ENCODE measurements at places on chromosomes 4 and X.
A peak's percentile ranks its signal among the peaks of the same experiment; 100 is the strongest.

DNA sequence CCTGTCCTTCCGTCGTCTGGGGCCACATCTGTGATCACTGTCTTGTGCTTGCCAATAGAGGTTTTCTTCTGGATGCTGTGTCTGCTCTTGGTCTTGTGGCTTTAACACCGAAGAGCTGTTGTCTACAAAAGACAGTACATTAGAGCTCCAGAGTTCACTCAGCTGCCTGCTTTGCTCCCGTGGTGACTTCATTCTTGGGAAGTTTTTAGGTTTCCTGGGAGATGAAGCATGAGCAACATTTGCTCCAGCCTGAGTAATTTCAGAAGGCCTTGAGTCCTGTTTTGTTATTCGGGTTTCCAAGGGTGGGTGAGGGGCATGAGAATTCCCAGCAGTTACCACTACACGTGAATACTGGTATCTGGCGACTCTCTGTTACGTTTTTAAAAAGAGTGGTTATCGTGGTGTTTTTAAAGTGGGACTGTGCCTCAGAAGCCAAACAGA lies 189.2 kb downstream of the SHROOM3 start:
- peak; percentile 98 for DNase-seq
- peak overlapping the region; percentile 38 for H3K4me3 ChIP-seq
- H3K27ac ChIP-seq: peak overlapping the region; percentile 97
- H3K27me3 ChIP-seq: no peaks in the 10 kb centered on the region

DNA sequence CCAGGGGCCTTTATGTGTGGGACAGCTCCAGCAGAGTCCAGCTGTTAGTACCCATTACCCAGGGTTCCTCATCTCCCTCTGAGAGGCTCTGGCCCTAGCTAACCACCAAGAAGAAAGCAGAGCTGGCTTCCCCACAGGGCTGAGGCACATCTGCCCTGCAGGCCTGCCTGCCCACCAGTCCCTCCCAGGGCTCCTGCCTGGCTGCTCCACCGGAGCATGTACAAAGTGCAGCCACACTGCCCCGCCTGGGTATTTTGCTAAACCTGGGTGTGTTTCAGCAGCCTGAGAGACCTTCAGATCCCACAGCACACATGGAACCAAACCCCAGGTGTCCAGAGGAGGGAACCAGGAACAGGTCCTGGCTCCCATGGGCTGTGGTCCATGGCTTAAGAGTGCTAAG lies 500.4 kb upstream of the KLHL4 start:
- H3K4me1 ChIP-seq: no peaks in the 10 kb centered on the region
- H3K4me3 ChIP-seq: no peak overlapping the region
- H3K27me3 ChIP-seq: no peaks in the 10 kb centered on the region
- DNase-seq: no peak
- H3K27ac ChIP-seq: no peak overlapping the region

DNA sequence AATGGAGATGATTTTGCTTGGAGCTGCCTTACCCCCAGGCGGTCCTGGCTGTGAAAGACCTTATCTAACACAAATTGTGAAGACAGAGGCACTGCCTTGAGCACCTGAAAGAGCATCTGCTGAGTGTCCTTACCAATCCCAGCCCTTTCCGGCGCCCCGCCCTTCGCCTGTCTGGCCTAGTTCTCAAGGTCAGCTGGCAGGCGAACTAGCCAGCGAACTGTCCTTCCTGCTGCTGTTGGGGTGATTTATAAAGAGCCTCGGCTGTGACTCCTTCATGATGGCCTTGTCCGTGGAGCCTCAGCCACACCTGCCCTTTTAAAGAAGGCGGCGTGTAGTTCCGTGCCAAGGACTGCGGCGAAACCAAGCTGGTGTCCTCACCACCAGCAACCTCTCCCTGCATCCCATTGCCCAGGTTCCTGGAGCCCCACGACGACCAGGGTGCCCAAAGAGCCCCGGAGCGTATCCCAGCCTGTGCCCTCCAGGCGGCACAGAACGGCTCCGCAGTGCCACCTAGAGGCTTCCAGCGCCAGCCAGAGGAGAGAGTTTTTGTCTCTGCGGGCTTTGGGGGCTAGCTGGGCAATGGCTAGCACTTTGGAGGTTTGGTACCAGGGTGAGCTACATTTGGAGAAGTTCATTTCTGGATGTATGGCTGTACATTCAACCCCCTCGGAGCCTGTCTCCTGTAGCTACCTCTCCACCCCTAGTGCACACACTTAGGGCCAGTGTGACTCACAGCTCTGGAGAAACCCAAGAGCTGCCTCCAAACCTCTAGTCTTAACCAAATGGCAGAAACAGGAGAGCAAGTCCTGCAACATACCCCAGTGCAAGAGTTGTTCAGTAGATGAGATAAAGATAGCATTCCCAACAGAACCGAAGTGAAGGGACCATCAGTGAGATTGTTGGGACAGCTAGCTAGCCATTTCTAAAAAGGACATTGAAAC lies 36.8 kb upstream of the VMA21 start:
- no peak overlapping the region for H3K4me3 ChIP-seq
- H3K27ac ChIP-seq: no peak overlapping the region
- DNase-seq: no peak
- no peaks in the 10 kb centered on the region for H3K4me1 ChIP-seq

DNA sequence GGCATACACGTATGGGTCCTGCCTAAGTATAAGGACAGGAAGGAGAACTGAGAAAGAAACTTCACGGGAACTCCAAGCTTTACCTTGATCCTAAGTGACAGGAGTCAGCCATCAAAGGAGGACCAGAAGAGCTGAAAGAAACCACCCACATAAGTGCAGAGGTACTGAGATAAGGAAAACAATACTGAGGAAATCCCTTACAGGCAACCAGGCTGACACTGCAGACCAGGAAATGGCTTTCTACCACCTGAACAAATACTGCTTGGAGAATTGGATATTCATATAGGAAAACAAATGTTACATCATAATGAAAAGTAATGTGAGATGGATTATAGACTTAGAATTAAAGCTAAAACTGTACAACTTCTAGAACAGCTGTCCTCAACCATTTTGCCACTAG lies 127.0 kb downstream of the IL15 start:
- no peak for DNase-seq
- no peaks in the 10 kb centered on the region for H3K36me3 ChIP-seq
- H3K4me1 ChIP-seq: no peaks in the 10 kb centered on the region
- H3K27ac ChIP-seq: no peak overlapping the region
- H3K4me3 ChIP-seq: no peak overlapping the region
- no peaks in the 10 kb centered on the region for H3K27me3 ChIP-seq

- H3K4me1 ChIP-seq: peaks cover 5% of the 10 kb centered on the region
- no peak overlapping the region for H3K27ac ChIP-seq
- no peak overlapping the region for H3K4me3 ChIP-seq
- H3K36me3 ChIP-seq: no peaks in the 10 kb centered on the region
These were observed 31.0 kb upstream of the HTRA3 start for GRCh38 chr4:8238515-8239053.

GRCh38 chr4:124480061-124480460 lies 232.5 kb downstream of the ANKRD50 start:
- no peaks in the 10 kb centered on the region for H3K27me3 ChIP-seq
- no peak for DNase-seq

GRCh38 chr4:188987011-188987410 lies 847.8 kb downstream of the TRIML1 start:
- H3K36me3 ChIP-seq: no peaks in the 10 kb centered on the region
- DNase-seq: no peak
- no peak overlapping the region for H3K27ac ChIP-seq
- H3K4me3 ChIP-seq: no peak overlapping the region
- H3K27me3 ChIP-seq: no peaks in the 10 kb centered on the region
- peaks cover 5% of the 10 kb centered on the region for H3K4me1 ChIP-seq

- H3K27ac ChIP-seq: no peak overlapping the region
- H3K36me3 ChIP-seq: no peaks in the 10 kb centered on the region
- H3K4me3 ChIP-seq: no peak overlapping the region
- H3K27me3 ChIP-seq: no peaks in the 10 kb centered on the region
- peak; percentile 14 for DNase-seq
These were observed 202.2 kb downstream of the RAPGEF2 start for GRCh38 chr4:159305129-159305528.

GRCh38 chr4:82900066-82900410 lies 497 bp upstream of the THAP9 start:
- no peaks in the 10 kb centered on the region for H3K27me3 ChIP-seq
- H3K4me3 ChIP-seq: peak overlapping the region; percentile 93
- no peak for DNase-seq
- peaks cover 3% of the 10 kb centered on the region for H3K36me3 ChIP-seq

DNA sequence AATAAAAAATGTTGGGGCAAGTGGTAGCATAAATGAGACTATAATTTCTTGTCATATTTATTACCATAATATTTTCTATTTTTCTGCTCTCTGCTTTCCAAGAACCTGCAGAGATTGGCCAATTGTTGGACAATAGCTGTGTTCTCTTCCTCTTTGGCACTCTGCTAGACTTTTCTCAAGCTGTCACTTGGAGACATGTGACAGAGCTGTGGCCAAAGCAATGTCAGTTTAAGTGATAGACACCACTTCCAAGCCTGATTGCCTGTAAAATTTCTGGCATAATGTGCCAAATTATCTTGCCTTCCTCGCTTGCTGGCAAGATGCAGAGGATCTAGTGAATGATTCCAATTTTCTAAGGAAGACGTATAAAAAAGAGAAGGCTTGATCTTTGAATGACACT lies 162.2 kb upstream of the NDST4 start:
- DNase-seq: no peak
- no peaks in the 10 kb centered on the region for H3K4me1 ChIP-seq
- no peak overlapping the region for H3K27ac ChIP-seq
- H3K36me3 ChIP-seq: no peaks in the 10 kb centered on the region
- no peak overlapping the region for H3K4me3 ChIP-seq

DNA sequence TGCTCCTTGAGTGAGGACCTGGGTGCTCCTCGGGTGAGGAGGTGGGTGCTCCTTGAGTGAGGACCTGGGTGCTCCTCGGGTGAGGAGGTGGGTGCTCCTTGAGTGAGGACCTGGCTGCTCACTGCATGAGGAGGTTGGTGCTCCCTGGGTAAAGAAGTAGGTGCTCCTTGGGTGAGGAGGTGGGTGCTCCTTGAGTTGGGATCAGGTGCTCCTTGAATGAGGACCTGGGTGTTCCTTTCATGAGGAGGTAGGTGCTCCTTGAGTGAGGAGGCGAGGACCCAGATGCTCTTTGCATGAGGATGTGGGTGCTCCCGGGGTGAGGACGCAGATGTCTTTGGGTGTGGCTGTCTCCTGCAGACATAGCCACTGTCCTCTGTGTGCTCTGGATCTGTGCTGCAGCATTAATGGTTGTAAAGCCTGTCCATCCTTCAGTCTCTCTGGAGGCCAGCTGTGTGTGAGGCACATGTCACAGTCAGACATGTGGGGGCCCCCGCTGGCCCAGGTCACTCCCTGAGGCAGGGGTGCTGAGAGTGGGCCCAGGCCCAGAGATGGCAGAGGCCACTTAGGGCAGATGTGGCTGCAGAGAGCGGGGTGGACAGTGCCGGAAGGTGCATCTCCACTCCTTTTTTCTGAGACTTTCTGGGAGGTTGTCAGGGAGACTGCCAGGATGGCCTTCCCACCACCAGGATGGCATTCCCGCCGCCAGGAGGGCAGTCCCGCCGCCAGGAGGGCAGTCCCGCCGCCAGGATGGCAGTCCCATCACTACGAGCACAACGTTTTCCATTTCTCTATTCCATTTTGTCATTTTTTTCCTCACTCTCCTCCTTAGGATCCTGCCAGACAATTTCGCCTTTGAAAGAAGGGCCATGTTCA lies 101.8 kb downstream of the HMX1 start:
- no peaks in the 10 kb centered on the region for H3K27me3 ChIP-seq
- no peak overlapping the region for H3K27ac ChIP-seq
- no peaks in the 10 kb centered on the region for H3K4me1 ChIP-seq
- no peak overlapping the region for H3K4me3 ChIP-seq
- no peak for DNase-seq

DNA sequence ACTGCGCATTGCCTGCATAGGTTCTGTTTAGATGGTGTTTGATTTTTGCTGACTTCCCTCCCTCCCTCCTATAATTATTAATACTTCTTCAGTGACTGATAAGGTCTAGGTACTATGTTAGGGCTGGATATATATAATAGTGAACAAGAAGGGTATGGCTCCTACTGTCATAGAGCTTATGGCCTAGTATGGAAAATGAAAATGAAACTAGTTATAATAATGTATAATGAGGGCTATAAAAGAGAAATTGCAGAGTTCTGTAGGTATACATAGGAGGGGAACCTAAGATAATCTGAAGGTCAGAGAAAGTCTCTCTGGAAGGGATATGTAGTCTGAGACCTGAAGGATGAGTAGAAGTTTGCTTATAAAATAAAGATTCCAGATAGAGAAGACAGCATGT lies 102.1 kb downstream of the DCK start:
- no peaks in the 10 kb centered on the region for H3K36me3 ChIP-seq
- no peaks in the 10 kb centered on the region for H3K4me1 ChIP-seq
- DNase-seq: no peak
- no peak overlapping the region for H3K27ac ChIP-seq
- no peak overlapping the region for H3K4me3 ChIP-seq

GRCh38 chrX:46169808-46170207 lies 375.4 kb downstream of the ZNF674 start:
- H3K36me3 ChIP-seq: no peaks in the 10 kb centered on the region
- peak; percentile 31 for DNase-seq
- no peak overlapping the region for H3K27ac ChIP-seq
- H3K27me3 ChIP-seq: no peaks in the 10 kb centered on the region
- H3K4me1 ChIP-seq: peaks cover 12% of the 10 kb centered on the region

- no peak overlapping the region for H3K4me3 ChIP-seq
- no peaks in the 10 kb centered on the region for H3K4me1 ChIP-seq
- no peaks in the 10 kb centered on the region for H3K36me3 ChIP-seq
- H3K27ac ChIP-seq: no peak overlapping the region
These were observed 63.0 kb upstream of the ZXDB start for GRCh38 chrX:57528670-57529255.

DNA sequence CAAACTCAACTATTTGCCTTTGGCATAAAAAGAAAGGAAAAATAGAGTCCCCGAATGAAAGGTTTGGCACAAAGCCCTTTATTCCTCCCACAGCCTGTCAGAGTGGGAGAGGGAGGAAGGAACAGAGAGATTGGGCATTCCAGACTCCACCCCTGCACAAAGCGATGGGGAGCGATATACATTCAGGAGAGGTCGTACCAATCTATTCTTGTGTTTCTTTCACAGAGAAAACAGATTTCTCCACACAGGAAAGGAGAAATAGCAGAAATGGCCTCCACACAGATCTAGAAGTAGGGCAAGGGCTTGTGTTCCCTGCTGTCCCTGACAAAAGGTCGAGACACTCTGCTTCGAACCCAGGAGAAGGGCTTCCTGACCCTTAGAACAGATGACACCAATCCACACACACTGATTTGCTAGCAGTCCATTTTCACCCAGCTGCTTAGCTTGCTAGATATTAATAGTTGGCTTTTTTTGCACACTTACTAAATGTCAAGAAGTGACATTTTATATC lies 197.4 kb downstream of the MAML3 start:
- no peaks in the 10 kb centered on the region for H3K36me3 ChIP-seq
- DNase-seq: peak; percentile 47
- H3K27ac ChIP-seq: no peak overlapping the region
- H3K4me3 ChIP-seq: no peak overlapping the region
- peaks cover 4% of the 10 kb centered on the region for H3K4me1 ChIP-seq

- no peak overlapping the region for H3K27ac ChIP-seq
- H3K4me1 ChIP-seq: no peaks in the 10 kb centered on the region
- H3K27me3 ChIP-seq: no peaks in the 10 kb centered on the region
- DNase-seq: no peak
These were observed 107.6 kb downstream of the GASK1B start for GRCh38 chr4:158065176-158065575.

All from astrocyte (in vitro differentiated cells and primary cell).